ENCODE measurements at places on chromosomes 6 and 20. TPM values are rescaled to one million over a fixed set of nuclear protein-coding genes. Genes with fewer than 3 reads are reported as not detected.

Gene PNLDC1
- 0.54 TPM for total RNA-seq

Gene COL9A1
- total RNA-seq = not detected

Gene SLC22A7
- total RNA-seq = not detected

Gene SLC22A16
- total RNA-seq = not detected

Gene C20orf141
- not detected for total RNA-seq

Gene AKIRIN2
- 42.1 TPM for total RNA-seq

Gene CASS4
- 3.7 TPM for total RNA-seq

Gene C6orf132
- 0.13 TPM for total RNA-seq

Gene KIF25
- not detected for total RNA-seq

Gene FAM184A
- 4.8 TPM for total RNA-seq

Gene HLA-DPA1
- 27.9 TPM for total RNA-seq

Gene EPHA7
- total RNA-seq = not detected

Gene RAD21L1
- total RNA-seq = 0.25 TPM

Gene KIAA1755
- not detected for total RNA-seq

Gene PPIL1
- total RNA-seq = 35.6 TPM

Gene FRS3
- total RNA-seq = 4.1 TPM

Gene PLEKHG1
- total RNA-seq = 4.8 TPM

Gene PTK6
- total RNA-seq = 0.18 TPM

Gene EDN1
- total RNA-seq = not detected

Gene HMGCLL1
- not detected for total RNA-seq

Gene DZANK1
- 1.4 TPM for total RNA-seq

Gene COL19A1
- total RNA-seq = not detected

Gene SYNDIG1
- total RNA-seq = not detected

Gene BHLHE23
- total RNA-seq = not detected

Gene ARMH2
- 0.40 TPM for total RNA-seq

Gene CTCFL
- total RNA-seq = not detected

Gene HSPA1B
- total RNA-seq = 50.8 TPM

Gene LRRN4
- not detected for total RNA-seq

Gene SLC2A4RG
- 38.5 TPM for total RNA-seq

Gene HBS1L
- total RNA-seq = 147 TPM

Gene IL17F
- total RNA-seq = 0.76 TPM

Gene TMEM74B
- 2.2 TPM for total RNA-seq

Gene TNXB
- 3.7 TPM for total RNA-seq

Gene MOCS1
- 1.5 TPM for total RNA-seq

Gene EEF1A1
- total RNA-seq = 15,479 TPM

Gene OTOR
- not detected for total RNA-seq

Gene OR2B2
- not detected for total RNA-seq

Gene DCDC2
- total RNA-seq = not detected

Gene KHDC1L
- total RNA-seq = not detected

Gene CTSZ
- total RNA-seq = 18.4 TPM

Gene NKX2-2
- not detected for total RNA-seq

Gene PBOV1
- total RNA-seq = not detected

Gene TDRD6
- total RNA-seq = not detected

Gene PDE10A
- not detected for total RNA-seq

Gene FOXS1
- total RNA-seq = not detected

Gene C20orf202
- total RNA-seq = not detected
